ENCODE measurements at places on chromosomes 5 and 9. TPM values are rescaled to one million over a fixed set of nuclear protein-coding genes. Genes with fewer than 3 reads are reported as not detected.

DNA sequence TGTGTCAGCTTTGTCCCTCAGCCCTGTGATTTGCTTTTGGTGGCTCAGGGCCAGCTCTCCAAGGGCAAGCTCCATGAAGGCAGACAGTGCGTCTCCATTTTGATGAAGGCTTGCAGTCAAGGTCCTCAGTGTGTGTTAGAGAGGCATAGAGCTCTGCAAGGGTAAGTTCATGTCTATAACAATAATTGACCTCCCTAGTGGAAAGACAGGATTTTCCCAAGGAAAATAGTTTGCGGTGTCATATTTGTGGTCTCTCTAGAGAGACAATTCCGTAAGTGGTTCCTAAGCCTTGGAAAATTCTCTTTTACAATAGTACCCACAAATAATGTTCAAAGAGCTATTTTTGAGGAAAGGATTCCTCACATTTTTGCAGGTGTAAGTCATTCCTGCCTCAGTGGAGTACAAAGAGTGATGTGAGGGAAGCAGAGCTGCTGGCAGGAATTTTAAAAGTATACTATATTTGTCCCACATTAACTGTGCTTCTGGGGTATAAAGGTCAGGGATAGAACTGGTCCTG, 40.2 kb downstream of the SLC1A3 start:
- DNase-seq: no peak

PPP2R2B gene
- 8.0 TPM for polyA plus RNA-seq

- no peak for DNase-seq
Measured at GRCh38 chr9:32986971-32987370, 14.5 kb downstream of the APTX start.

- no peak for DNase-seq
Measured at GRCh38 chr5:115487168-115487567, 57.4 kb downstream of the FEM1C start.

DNA sequence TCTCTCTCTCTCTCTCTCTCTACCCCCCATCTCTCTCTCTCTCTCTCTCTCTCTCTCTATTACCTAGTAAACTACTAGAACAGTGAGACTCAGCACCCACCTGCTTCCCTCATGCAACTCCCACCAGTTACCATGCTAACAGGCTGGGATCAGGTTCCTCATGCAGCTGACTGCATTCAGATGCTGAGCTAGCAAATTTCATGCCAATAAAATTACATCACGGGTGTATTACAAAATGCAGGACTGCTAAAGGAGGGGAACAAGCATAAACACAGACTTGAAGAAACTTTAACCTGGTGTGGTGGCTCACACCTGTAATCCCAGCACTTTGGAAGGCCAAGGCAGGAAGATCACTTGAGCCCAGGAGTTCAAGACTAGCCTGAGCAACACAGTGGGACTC, 76.0 kb downstream of the CEMIP2 start:
- DNase-seq: no peak

NPR3 gene
- 9.8 TPM for polyA plus RNA-seq

DNA sequence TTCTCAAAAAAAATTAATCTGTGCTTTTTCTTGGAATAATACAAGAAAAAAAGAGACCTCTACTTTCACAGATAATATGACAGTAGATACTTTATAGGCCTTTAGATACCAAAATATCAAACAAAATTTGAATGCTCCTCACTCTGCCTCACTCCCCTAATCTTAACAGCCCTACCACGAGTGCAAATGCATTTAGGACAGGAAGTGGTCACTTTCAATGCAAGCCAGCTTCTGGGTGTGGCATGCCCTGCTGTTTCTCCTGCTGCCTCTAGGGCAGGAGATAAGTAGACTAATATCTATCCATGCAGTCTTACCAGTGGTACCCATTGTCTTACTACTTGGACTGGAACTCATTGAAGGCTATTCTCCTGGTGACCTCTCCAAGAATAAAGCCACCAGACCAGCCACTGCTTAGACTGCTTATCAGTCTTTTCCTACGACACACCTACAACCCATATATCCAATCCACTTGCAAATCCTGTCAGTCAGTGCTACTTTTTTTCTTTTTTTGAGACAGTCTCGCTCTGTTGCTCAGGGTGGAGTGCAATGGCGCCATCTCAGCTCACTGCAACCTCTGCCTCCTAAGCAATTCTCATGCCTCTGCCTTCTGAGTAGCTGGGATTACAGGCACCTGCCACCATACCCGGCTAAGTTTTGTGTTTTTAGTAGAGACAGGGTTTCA, 23.0 kb downstream of the FRRS1L start:
- DNase-seq: peak; percentile 41

DNA sequence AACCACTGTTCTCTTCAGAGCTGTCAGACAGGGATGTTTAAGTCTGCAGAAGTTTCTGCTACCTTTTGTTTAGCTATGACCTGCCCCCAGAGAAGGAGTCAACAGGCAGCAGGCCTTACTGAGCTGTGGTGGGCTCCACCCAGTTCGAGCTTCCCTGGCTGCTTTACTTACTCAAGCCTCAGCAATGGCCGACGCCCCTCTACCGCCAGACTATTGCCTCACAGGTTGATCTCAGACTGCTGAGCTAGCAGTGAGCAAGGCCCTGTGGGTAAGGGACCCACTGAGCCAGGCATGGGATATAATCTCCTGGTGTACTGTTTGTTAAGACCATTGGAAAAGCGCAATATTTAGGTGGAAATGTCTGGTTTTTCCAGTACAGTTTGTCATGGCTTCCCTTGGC, 229.6 kb downstream of the TMEM167A start:
- DNase-seq: no peak

- peak; percentile 87 for DNase-seq
Measured at GRCh38 chr9:72524820-72525540, 3.6 kb downstream of the TMC1 start.

- no peak for DNase-seq
Measured at GRCh38 chr9:136234597-136234996, 11.0 kb downstream of the QSOX2 start.
